ENCODE measurements at places on chromosomes 7 and 10.

- no peak for DNase-seq
Observed at GRCh38 chr10:87000491-87000890, 19.6 kb upstream of the FAM25A start.

- DNase-seq = no peak
Observed at GRCh38 chr7:94972296-94972695, 64.9 kb downstream of the PPP1R9A start.

- DNase-seq = peak; percentile 48
Observed at GRCh38 chr7:100489824-100490223, 6.1 kb downstream of the NYAP1 start.

DNA sequence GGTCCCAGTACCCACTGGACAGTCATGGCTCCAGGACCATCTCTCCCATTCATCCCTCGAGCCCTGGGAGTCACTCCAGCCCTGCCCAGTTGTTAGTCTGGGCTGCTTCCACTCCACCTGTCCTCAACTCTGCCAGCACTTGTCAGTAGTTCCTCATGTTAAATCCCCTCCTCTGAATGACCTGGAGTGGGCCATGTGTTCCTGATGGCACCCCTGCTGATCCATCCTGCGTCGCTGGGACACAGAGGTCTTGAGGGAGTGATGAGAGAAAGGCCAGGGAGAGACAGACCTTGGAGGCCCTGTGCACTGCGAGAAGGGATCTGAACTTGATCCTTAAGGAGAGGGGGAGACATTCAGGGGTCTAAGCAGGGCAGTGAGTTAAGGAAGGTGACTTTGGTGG lies 174.9 kb downstream of the GRID1 start:
- no peak for DNase-seq

DNA sequence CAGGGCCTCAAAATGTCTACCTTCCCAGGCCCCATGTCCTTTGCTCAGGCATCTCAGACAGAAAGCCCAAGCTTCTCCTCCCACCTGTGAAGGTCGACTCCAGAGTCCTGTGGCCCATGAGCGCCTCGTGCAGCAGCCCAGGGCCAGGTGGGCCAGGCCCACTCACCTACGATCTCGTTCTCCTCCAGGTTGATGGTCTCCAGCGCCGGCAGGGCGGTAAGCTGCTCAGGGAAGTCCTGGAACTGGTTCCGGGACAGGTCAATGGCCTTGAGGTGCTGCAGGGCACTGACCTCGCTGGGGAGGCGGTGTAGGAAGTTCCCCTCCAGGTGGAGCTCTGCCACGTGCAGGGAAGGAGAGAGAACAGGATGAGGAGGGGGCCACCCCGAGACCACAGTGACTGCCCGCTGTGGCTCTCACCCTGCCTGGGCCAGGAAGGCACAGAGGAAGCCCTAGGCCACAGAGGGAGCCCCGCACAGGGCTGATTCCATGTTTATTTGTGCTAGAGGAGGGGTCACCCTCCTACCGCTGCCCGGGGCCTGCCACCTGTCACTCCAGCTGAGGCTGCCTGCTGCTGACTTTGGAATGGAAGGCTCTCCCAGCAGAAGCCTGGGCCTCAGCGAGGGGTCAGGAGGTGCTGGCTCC lies 40.0 kb upstream of the NPFFR1 start:
- no peak for DNase-seq

- no peak for DNase-seq
Observed at GRCh38 chr7:83934118-83934734, 260.4 kb downstream of the SEMA3A start.

DNA sequence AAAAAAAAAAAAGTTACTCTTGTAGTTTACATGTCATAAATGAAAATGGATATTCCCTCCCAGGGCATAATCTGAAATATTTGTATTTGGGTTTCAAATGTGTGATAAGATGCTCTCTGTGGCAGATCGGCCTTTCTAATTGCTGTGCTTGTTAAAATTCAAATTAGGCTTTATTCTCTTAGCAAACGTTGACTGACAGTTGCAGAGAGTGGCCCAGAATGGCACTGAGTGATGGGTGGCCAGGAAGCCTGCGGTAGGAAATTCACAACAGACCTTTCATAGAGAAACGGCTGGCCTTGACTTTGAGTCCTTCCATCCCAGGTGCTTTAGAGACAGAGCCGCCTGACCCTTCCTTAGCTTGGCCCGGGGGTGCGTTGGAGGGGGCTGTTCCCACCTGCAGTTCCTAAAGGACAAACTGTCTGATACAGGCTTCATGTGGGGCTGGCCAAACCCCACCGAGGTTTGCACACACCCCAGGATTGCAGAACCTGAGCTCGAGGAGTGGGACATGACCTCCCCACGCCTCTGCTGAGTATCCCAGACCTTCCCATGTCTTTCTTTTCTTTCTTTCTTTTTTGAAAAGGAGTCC lies 152.7 kb downstream of the CUX1 start:
- DNase-seq = no peak

GRCh38 chr10:98899018-98899417 lies 336.6 kb downstream of the HPSE2 start:
- DNase-seq = no peak

DNA sequence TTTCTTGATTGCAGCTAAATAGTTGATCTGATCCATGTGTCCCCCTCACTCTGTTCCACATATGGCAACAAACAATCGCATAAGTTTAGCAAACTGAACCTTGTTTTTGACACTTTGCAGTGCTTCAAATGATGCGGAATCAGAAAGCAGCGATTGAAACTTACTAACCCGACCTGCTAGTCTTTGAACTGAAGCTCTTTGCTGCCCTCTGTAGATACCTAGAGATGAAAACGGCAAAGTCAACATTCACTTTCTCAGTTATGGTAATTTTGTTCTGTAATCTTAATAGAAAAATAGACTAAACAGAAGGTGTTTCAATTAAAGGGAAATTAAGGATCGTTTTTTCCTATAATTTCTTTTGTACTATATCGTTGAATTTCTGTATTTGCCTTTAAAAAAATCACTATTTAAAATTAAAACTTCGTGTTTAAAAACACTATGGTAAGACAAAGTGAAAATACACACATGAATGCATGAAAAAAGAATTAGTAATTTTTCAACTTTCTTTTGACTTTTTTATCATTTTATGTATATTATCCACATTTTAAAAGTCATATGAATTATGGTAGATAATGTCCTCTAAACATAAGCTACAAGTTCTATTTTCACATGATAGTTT lies 276.5 kb downstream of the MAGI2 start:
- DNase-seq = no peak

DNA sequence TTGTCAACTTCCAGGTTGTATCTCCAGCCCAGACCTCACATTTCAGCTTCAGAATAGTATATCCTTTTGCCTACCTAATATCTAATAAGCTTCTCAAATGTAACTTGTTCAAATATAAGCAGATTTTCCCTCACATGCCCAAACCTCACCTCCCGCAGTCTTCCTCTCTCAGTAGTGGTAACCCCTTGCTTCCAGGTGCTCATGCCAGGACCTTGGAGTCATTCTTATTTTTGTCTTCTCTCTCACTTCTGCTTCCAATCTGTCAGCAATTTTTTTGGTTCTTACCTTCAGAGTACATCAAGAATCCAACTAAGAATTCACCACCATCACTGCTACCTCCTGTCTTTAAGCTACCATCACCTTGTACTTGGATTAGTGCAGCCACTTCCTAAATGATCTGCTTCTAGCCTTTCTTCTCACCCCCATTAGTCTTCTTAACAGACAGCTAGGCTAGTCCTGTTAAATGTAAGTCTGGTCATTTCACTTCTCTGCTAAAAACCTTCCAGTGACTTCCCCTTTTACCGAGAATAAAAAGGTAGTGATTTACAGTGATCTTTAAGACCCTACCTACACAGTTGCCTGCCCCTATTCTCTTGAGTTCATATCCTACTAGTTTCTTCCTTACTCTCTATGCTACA lies 14.0 kb downstream of the ANKIB1 start:
- no peak for DNase-seq

DNA sequence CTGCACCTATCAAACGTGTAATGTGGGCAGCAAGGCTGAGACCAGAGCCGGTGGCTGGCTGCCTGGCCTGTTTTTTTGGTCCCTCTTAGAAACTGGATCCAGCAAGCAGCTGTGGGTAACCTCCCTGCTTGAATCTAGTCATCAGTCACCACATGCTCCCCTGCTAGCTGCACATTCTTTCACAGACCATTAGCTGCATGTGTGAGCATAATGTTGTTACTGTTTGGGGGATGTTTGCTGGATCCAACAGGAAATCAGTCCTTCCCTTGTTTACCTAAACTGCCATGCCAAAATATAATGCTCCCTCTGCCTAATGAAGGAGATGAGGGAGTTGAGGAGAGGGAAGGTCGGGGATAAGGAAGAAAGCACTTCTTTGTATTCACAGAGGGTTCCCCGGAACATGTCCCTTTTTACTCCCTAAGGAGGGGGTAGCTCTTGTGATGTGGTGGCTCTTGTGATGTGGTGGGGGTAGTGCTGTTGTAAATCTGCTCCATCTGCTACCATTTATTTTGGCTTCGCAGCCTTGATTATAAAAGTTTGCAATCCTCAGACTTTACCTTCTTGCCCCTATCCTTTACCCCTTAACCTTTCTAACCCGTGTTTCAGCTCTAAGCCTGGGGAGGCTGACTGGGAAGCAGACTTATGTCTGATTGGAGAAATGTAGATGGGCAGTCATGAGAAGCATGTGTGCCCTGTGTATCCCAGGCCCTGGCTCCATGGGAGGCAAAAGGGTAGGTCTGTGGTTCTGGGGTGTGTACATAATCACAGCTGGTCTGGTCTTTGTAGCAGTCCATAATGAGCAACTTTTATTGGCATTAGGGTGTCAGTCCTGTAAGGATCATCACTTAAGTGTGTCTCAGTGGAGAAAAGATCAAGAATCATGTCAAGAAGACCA lies 20.8 kb downstream of the LOXL4 start:
- no peak for DNase-seq

DNA sequence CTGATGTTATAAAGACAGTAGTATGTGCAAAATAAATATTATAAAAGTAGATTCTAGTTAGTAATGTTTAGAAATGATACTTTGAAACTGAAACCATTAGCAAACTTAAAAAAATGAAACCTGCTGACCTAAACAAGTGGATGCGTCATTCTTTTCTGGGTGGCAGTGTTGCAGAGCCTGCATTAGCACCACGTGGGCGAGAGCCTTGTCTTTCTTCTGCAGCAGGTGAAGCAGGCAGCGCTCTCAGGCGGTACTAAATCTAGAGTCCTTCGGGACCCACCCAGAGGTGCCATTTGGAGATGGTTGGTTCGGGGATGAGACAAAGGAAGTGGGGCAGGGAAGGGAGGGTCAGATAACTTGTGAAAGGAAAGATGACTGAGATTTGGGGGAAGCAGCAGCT lies 759.1 kb upstream of the IGFBP3 start:
- no peak for DNase-seq

- no peak for DNase-seq
Observed at GRCh38 chr7:12110425-12110824, 100.7 kb upstream of the TMEM106B start.

DNA sequence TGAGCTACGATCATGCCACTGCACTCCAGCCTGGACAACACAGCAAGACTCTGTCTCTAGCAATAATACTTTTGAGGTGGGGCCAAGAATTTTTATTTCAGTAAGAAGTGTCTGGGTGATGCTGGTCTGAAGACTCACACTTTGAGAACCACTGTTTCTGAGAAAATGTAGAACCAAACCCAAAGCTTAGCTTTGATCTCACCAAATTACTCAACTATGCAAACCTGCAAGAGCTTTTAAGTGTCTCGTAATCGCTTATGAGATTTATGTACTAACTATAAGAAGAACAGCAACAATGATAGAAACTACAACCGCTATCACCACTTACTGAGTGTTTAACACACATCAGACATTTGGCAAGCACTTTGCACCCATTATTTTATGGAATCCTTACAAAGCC lies 29.5 kb downstream of the APBB1IP start:
- no peak for DNase-seq

DNA sequence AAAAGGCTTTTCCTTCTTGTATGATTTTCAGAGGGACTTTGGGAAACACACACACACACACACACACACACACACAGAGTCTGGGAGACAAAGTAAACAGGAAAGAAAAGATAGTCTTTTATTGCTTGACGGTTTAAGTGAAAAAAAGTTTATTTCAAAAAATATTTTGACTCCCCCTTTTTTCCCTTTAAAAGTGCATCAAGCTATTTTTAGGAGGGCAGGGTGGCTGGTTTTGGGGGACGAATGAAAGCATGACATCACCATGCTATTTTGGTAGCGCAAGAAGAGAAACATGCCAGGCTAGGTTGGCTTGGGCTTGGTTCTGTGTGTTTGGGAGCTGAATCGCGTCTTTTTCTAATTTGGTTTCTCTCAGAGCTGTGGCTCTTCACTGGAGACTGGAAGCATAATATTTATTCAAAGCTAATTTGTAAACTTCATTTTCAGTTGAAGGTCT lies 129.2 kb downstream of the BAMBI start:
- no peak for DNase-seq

- DNase-seq = no peak
Observed at GRCh38 chr10:25048450-25048849, 32.0 kb downstream of the THNSL1 start.

DNA sequence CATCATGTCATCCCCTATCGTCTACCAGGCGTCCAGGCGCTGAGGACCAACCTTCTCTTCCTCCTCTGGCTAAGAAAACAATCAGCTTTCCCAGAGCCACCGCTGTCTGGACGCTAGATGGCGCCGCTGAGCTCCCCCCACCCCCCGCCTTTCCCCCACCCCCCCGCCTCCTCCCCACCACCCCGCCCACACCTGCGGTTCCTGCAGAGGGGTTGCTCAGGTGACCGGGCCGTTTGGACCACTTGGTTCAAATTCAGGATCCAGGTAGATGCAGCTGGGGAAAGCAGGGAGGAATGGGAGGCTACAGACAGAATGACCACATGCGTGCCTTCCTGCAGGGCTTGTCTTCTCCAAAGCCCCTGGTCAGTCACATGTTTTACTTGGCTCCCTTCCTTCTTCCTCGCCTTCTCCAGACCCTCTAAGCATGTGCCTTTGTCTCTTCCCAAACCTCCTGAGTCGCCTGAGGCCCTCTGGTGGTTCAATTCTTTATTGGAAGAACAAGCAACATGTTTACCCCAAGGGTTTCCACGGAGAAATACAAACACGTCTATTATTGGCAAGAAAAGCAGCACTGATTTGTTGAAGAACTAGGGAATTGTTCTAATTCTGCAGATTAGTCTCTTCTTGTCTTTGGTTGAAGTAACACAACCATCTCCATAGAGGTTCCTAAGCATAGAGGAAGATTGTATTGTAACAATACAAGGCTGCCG lies 24.7 kb downstream of the AOC1 start:
- peak; percentile 42 for DNase-seq

DNA sequence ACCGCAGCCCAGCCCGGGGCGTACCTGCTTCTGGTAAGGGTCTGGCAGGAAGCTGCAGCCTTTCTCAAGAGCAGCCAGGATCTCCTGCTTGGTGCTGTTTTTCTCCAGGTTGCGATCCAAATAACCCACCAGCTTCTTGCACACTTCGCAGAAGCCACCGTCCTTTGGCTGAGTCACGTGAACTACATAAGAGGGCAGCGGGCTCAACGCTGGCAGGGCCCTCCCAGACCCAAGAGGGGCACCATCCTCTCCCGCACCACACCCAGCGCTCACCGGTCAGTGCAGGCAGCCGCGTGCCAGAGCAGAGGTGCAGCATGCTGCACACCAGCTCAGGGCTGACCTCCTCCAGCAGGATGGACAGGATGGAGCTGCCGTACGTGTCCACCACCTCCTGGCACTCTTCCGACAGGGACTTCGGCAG lies 31.6 kb downstream of the PSAP start:
- DNase-seq = no peak

- no peak for DNase-seq
Observed at GRCh38 chr10:51073453-51074237, 642 bp upstream of the PRKG1 start.
